ENCODE measurements at places on chromosomes 3 and 15.

DNA sequence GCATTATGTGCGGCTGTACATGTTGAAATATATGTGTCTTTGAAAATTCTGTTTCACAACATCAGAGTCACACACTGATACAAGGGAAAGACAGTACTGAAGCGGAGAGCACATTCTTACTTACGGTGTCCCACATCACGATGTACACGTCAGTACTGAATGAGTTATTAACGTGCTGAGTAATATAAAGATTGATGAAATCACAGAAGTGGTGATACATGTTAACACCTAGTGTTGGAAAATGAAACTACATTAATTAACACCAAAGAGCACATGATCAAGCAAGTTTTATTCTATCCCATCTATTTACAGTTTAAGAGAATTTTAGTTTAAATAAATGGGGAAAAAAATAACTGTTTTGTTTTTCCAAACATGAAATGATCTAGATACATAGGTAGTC lies 15.6 kb downstream of the EOGT start:
- no peak for DNase-seq

GRCh38 chr3:23399221-23399620 lies 196.1 kb downstream of the UBE2E2 start:
- DNase-seq: no peak

DNA sequence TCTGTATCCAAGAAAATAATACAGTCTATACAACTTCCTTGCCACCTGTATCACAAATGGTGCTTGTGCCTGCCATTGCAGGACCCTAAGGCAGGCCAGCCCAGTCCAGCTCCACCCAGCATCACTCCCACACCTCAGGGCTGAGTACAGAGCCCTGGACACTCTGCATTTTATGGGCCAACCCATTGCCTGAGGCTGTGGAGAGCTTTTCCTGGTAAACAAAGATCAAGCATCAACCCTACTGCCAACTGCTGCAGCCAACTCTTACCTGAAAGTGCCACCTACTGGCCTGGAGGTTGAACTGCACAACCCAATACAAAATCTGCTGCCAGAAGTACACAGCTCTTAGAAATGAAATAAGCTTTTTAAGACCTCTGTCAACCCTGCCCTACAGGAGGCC lies 1082.2 kb downstream of the NAALADL2 start:
- DNase-seq: peak; percentile 20

DNA sequence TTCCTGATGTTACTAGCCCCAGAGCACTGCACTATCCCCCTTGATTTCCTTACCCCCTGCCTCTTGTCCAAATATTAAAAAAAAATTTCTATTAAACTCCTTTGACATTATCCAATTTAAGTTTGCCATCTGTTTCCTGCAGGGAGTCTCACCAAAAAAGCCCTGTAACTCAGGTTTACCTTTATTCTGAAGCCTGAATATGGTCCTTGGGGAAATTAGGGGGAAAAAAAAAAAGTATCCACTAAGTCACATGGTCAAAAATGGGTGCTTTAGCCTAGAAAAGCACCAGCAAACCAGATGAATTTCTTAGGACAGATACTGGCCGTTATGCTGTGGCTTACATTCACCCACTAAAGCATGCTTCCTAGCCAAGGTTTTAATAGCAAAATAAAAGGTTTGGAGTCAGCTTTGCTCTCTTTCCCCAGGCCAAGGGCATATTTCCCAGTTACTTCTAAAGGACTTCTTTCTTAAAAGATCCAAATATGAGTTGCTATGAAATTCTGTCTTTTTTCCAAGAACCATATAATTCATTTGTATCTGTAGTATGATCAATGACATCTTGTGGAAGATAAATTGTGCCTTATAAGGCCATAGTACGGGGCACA lies 394.9 kb downstream of the LSAMP start:
- DNase-seq: no peak

GRCh38 chr3:161415506-161416231 lies 44.4 kb upstream of the SPTSSB start:
- DNase-seq: peak; percentile 90

DNA sequence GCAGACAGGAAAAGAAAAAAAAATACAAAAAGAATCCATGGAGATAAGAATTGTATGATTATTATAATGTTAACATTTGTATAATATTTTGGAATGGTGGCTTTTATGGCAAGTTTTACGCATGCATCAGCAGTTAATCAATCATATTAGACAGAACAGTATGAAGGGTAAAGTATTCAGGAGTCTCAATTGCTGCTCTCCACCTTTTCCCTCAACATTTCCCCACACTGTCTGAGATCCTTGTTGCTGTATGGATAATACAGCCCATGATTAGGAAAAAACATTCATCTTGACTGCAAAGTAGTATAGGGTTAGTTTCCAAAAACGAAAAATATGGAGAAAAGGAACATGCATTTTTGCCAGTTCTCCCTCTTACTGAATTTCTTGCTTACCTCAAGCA lies 755.3 kb upstream of the ARPP21 start:
- no peak for DNase-seq
